ENCODE measurements at places on chromosomes 7 and 10. TPM values are rescaled to one million over a fixed set of nuclear protein-coding genes. Genes with fewer than 3 reads are reported as not detected.

DNA sequence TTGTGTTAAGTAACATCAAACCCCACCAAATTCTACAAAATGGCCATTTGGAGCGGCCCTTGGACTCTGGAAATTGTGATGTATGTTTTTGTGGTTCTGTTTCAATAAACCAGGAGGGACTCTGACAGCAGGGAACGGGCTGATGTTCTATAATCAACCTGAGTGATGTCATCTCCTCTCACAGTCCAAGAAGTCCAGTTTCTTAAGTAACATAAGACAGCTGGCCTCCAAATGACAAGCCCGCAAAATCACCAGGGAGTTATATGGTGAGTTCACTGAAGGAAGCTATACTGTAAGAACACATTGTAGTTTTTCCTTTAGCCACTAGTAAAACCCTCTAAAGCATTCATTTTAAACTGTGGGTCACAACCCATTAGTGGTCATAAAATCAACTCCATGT is 34.0 kb downstream of the GOT1 start:
- H3K27ac ChIP-seq = no peak overlapping the region
- H3K36me3 ChIP-seq = peaks cover 15% of the 10 kb centered on the region
- H3K4me3 ChIP-seq = no peak overlapping the region
- no peak for DNase-seq
- H3K27me3 ChIP-seq = no peaks in the 10 kb centered on the region

DNA sequence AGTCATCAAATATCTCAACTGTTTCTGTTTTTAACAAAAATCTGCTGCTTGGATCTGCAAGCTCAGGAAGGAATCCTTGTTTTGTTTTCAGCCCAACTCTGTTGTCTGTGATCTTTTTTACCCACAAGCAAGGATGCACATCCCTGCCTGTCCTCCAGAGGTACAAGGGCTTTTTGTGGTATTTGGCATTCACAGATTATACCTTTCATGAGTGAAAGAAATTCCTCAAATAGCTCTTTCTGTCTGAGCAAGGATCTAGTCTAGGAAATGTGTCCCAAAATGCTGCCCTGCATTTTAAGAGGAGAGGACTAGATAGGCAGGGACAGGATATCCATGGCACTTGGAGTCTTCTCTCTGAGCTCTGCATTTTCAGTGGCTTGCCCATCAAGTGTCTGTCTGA is 151.8 kb downstream of the BMPER start:
- no peak for DNase-seq
- no peaks in the 10 kb centered on the region for H3K27me3 ChIP-seq
- no peaks in the 10 kb centered on the region for H3K4me1 ChIP-seq
- no peak overlapping the region for H3K4me3 ChIP-seq
- no peak overlapping the region for H3K27ac ChIP-seq

DNA sequence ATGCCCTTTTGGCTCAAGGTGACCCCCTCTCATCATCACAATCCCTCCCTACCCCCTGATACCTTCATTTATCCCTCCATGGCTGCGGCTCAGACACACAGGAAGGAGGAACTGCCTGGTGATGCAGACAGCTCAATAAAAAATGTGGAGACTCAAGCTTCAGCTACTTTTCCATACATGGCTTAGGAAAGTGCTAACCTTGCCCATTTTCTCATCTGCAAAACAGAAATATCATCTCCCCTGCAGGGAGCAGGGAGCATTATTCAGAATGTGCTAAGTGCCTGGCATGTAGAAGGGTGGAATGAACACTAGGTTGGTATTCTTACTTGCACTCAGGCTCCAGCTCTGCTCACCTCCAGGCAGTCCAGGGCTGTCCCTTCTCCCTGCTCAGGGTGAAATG is 23.8 kb downstream of the CXCL12 start:
- DNase-seq = no peak
- no peaks in the 10 kb centered on the region for H3K36me3 ChIP-seq
- H3K27ac ChIP-seq = no peak overlapping the region
- H3K4me1 ChIP-seq = peaks cover 12% of the 10 kb centered on the region

GRCh38 chr7:101114492-101114891 is 12.4 kb upstream of the SERPINE1 start:
- no peaks in the 10 kb centered on the region for H3K4me1 ChIP-seq
- no peak overlapping the region for H3K27ac ChIP-seq
- H3K36me3 ChIP-seq = no peaks in the 10 kb centered on the region
- no peak overlapping the region for H3K4me3 ChIP-seq
- no peaks in the 10 kb centered on the region for H3K27me3 ChIP-seq
- DNase-seq = no peak

Gene GRID2IP
- not detected for total RNA-seq

- no peaks in the 10 kb centered on the region for H3K27me3 ChIP-seq
- H3K27ac ChIP-seq = no peak overlapping the region
- no peaks in the 10 kb centered on the region for H3K4me1 ChIP-seq
- H3K4me3 ChIP-seq = no peak overlapping the region
- DNase-seq = no peak
Measured at GRCh38 chr10:31936086-31936485, 7.5 kb upstream of the ARHGAP12 start.

Gene SPDYE6
- not detected for total RNA-seq

Gene PAX4
- not detected for total RNA-seq

Gene FAM241B
- 6.3 TPM for total RNA-seq

All from sigmoid colon (tissue), 7 donors.